Body of pancreas (tissue), 4 donors: ENCODE measurements at places on chromosomes 5 and 9. TPM values are rescaled to one million over a fixed set of nuclear protein-coding genes. Genes with fewer than 3 reads are reported as not detected.

AGXT2 gene
- not detected for total RNA-seq

FAM120A gene
- 77.5 TPM for total RNA-seq

GRCh38 chr5:135203019-135203418, 169.0 kb upstream of the PITX1 start:
- no peaks in the 10 kb centered on the region for H3K4me1 ChIP-seq
- no peaks in the 10 kb centered on the region for H3K36me3 ChIP-seq
- no peak for DNase-seq

DNA sequence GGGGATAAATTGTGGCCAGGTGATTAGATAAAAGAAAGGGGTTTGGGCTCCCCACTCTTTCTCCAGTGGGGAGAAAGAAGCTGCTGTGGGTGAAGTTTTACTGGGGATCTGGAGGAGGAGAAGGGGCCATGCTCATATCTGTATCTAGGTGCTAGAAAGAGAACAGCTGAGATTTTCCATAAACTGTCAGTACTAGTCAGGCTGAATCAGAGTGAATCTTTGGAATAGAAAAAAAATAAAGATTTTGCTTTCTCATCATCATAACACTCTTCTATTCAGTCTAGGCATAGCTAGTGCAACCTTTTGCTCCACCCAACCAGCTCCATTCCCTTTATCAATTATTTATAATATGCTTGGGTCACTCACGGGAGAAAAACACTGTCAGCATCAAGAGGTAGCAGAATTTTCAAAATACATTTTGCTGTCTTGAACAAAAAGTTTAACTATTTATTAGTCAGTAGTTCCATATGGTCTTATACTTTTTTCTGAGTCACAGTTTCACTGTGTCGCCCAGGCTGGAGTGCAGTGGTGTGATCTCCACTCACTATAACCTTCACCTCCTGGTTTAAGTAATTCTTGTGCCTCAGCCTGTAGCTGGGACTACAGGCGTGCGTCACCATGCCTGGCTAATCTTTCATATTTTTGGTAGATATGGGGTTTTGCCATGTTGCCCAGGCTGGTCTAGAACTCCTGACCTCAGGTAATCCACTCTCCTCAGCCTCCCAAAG, 21.3 kb upstream of the ERMP1 start:
- no peak overlapping the region for H3K27ac ChIP-seq
- no peak for DNase-seq
- H3K36me3 ChIP-seq: no peaks in the 10 kb centered on the region
- no peaks in the 10 kb centered on the region for H3K4me1 ChIP-seq

DNA sequence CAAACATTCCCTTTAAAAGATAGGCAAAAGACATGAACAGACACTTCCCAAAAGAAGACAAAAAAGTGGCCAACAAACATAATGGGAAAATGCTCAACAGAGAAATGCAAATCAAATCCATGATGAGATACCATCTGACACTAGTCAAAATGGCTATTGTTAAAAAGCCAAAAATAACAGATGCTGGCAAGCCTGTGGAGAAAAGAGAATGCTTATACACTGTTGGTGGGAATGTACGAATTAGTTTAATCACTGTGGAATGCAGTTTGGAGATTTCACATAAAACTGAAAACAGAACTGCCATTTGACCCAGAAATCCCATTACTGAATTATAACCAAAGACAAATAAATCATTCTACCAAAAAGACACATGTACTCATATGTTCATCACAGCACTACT, 58.3 kb upstream of the WDR41 start:
- H3K4me3 ChIP-seq: no peak overlapping the region
- H3K36me3 ChIP-seq: no peaks in the 10 kb centered on the region
- H3K27ac ChIP-seq: no peak overlapping the region
- no peak for DNase-seq
- H3K4me1 ChIP-seq: no peaks in the 10 kb centered on the region

DNA sequence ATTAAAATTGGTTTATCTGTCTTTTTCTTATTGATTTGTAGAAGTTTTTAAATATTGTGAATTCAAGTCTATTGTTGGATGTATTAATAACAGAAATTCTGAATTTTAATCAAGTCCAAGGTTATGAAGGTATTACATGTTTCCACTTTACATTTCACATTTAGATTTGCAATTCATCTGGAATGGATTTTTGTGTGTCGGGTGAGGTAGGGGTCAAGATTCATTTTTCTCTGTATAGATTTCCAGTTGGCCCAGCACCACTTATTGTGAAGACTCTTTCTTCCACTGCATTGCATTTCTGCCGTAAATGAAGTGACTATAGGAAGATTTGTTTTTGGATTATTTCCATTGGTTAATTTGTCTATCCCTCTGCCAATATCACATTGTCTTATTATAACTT, 35.5 kb upstream of the DMRT2 start:
- no peaks in the 10 kb centered on the region for H3K36me3 ChIP-seq
- no peak overlapping the region for H3K27ac ChIP-seq
- no peak overlapping the region for H3K4me3 ChIP-seq

DNA sequence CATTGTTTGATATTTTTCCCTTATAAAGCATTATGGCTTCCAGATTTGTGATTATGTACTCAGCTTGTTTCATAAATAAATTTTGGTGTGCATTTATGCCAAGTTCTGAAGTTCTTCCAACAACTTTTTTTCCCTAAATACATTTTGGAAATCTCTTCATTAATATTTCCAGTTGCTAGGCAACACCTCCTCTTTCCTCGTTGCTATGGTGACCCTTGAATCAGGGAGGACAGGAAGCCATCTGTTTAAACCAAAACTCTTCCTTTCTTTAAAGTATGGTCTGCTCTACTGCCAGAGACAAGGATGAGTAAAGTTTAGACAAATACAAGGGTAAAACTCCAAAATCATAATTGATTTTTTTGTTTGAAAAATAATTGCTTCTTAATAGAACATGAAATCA, 779.3 kb downstream of the CDH9 start:
- no peaks in the 10 kb centered on the region for H3K27me3 ChIP-seq
- no peaks in the 10 kb centered on the region for H3K36me3 ChIP-seq
- no peak overlapping the region for H3K4me3 ChIP-seq
- H3K27ac ChIP-seq: no peak overlapping the region
